ENCODE measurements at places on chromosomes 5 and 9. TPM values are rescaled to one million over a fixed set of nuclear protein-coding genes. Genes with fewer than 3 reads are reported as not detected.
A peak's percentile ranks its signal among the peaks of the same experiment; 100 is the strongest.

The CXCL14 gene
- 0.15 TPM for total RNA-seq

DNA sequence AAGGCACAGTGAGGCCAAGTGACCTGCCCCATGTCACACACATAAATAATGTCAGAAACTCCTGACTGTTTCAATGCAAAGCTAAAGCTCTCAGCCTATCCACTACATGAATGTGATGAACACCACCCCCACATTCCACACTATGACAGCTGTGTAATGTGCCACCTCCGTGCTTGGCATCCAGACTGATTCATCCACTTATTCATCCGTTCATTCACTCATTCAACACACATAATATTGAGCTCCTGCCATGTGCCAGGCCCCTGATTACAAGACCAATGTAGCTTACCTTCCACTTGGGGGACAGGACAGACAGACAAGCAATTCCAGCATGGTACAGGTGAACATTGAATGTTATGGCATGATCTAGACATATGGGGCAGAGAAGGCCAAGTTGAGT is 46.2 kb upstream of the FABP6 start:
- no peak for ATAC-seq

DNA sequence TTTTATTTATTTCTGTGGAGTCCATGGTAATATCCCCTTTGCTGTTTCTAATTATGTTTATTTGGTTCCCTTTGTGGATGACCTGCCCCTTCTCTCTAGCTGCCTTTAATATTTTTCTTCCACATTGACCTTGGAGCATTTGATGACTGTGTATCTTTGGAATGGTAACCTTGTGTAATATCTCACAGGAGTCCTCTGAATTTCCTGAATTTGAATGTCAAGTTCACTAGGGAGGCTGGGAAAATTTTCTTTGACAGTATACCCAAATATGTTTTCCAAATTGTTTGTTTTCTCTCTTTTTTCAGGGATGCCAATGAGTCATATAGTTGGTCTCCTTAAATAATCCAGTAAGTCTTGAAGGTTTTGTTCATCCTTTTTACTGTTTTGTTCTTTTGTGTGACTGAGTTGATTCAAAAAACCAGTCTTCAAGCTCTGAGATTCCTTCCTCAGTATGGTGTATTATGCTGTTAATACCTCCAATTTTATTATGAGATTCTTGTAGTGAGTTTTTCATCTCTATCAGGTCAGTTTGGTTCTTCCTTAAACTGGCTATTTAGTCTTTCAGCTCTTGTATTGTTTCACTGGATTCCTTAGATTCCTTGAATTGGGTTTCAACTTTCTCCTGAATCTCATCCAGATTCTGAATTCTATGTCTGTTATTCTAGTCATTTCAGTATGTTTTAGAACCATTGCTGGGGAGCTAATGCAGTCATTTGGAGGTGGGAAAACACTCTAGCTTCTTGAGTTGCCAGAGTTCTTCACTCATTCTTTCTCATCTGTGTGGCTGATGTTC is 349.0 kb upstream of the TARS1 start:
- no peak for ATAC-seq

- ATAC-seq, result no peak
These were observed 1217.3 kb downstream of the MAT2B start for GRCh38 chr5:164722702-164723101.

DNA sequence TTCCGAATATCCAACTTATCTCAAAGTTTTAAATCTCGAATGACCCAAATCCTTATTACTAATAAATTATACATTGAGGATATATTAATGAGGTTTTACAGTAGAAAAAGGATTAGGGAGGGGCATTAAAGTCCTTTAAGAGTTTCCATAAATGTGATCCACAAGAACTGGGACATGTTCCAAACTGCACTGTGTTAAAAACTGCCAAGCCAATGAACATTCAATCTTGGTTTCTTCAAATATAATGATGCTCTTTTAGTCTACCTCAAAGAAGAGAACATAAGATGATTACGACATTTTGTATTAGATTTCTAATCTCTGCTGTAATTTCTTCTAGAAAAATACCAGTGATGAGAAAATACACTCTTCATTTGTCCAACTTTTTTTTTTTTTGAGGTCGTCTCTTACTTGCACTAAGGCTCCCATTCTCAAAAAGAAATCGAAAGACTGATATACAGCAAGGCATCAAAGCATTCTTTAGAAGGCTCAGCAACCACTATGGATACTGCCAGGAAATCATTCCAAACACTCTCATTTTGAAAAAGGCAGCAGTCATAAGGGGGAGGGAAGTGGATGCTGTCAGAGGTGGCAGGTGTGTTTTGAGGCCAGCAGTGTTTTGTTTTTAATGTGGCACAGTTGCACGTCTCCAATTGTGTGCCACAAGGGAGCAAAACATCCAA is 1.7 kb downstream of the PTAR1 start:
- no peak for ATAC-seq

DNA sequence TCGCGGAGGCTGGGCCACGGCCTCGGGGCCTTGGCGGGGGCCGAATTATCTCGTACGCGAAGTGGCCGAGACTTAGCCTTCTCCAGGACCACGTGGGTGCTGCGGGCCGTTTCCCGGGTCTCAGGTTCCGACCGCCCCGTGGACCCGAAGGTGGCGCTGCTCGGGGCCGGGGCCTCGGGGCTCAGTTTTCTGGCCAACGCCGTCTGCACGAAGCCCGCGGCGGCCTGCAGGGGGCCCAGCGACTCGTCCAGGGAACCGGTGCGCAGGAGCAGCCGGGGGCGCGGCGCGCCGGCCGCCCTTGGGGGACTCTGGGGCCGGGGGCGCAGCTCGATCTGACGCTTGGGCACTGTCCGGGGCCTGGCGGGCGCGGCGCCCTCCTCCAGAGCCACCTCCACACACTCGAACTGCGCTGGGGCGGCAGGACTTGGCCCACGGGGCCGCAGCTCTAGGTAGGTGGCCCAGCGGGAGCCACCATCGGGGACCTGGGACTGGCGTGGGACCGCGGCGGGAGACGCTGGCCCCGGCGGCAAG is 716 bp downstream of the PROB1 start:
- peak; percentile 61 for ATAC-seq

GRCh38 chr5:126449751-126450271 is 26.6 kb downstream of the GRAMD2B start:
- peak; percentile 57 for ATAC-seq

The PCDHAC1 gene
- 0.47 TPM for total RNA-seq

- no peak for ATAC-seq
These were observed 209.9 kb downstream of the ASTN2 start for GRCh38 chr9:117204971-117205370.

GRCh38 chr5:178895615-178896571 is at the start of gene ZFP2:
TSS of gene ZFP2 (plus strand) at chr5:178895913. CDS start at chr5:178931314, 35,401 bp downstream.
- peak; percentile 91 for ATAC-seq

- ATAC-seq, result no peak
These were observed 6.2 kb upstream of the NEUROG1 start for GRCh38 chr5:135541807-135542502.

All from gastroesophageal sphincter (tissue), 4 donors.